ENCODE measurements at places on chromosomes 7 and 10. TPM values are rescaled to one million over a fixed set of nuclear protein-coding genes. Genes with fewer than 3 reads are reported as not detected.

Gene WEE2
- not detected for total RNA-seq

Gene TAS2R3
- 7.5 TPM for total RNA-seq

GRCh38 chr10:33009244-33010131, 51.5 kb upstream of the ITGB1 start:
- DNase-seq: no peak
- no peak overlapping the region for H3K27ac ChIP-seq
- no peaks in the 10 kb centered on the region for H3K36me3 ChIP-seq
- H3K4me1 ChIP-seq: peaks cover 48% of the 10 kb centered on the region
- no peak overlapping the region for H3K4me3 ChIP-seq

GRCh38 chr7:135159359-135160085, 11.0 kb downstream of the CYREN start:
- no peak overlapping the region for H3K4me3 ChIP-seq
- no peak for DNase-seq
- H3K27ac ChIP-seq: no peak overlapping the region
- H3K4me1 ChIP-seq: peaks cover 14% of the 10 kb centered on the region
- peaks cover 3% of the 10 kb centered on the region for H3K36me3 ChIP-seq
- H3K27me3 ChIP-seq: no peaks in the 10 kb centered on the region

DNA sequence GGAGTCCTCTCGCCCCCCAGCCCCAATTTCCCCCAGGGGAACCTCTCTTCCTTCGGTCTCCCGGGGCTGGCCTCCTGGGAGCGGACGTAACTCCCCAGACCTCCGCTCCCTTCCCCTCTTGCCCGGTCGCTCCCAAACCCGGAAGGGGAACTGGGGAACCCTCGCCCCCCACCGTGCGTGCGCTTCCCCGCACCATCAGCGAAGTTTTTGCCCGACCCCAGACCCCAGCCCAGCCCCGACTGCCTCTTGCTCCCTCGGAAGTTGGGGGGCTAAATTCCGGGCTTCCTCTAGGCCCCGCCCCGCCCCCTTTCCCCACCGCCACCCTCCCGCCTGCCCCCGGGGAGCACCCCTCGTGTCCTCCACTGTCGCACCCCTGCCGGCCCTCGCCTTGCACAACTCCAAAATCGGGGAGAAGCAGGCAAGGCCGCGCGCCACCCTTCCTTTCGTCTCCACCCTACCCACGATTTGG, 436 bp downstream of the GNB2 start:
- H3K27ac ChIP-seq: peak overlapping the region; percentile 93
- H3K4me1 ChIP-seq: peaks cover 35% of the 10 kb centered on the region
- no peak for DNase-seq
- H3K4me3 ChIP-seq: peak overlapping the region; percentile 87
- peaks cover 26% of the 10 kb centered on the region for H3K36me3 ChIP-seq

DNA sequence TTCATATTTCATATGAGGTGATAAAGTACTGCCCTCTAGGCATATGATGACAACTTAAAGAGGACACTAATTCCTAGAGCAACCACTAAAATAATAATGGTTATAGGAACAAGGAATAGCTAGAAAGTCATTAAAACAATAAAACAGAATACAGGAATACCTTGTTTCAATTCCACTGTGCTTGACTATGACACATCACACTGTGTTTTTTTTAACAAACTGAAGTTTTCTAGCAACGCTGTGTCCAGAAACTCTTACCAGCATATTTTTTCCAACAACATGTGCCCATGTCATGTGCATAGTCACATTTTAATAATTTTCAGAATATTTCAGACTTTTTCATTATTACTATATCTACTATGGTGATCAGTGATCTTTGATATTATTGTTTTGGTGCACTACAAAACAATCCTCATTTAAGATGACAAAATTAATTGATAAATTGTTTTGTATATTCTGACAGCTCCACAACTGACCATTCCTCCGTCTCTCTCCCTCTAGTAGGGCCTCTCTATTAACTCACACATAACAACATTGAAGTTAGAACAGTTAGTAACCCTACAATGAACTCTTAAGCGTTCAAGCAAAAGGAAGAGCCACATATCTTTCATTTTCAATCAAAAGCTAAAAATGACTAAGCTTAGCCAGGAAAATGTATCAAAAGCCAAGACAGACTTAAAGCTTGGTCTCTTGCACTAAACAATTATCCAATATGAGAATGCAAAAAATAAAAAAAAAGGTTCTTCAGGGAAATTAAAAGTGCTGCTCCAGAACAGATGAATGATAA, 85.8 kb downstream of the SNX13 start:
- no peak overlapping the region for H3K27ac ChIP-seq
- H3K4me1 ChIP-seq: no peaks in the 10 kb centered on the region
- no peak for DNase-seq
- no peak overlapping the region for H3K4me3 ChIP-seq
- H3K36me3 ChIP-seq: peaks cover 4% of the 10 kb centered on the region

GRCh38 chr7:117269417-117269816, 53.4 kb downstream of the WNT2 start:
- no peak overlapping the region for H3K27ac ChIP-seq
- H3K27me3 ChIP-seq: no peaks in the 10 kb centered on the region
- H3K4me3 ChIP-seq: no peak overlapping the region

GRCh38 chr7:41916450-41916927, 213.6 kb upstream of the INHBA start:
- no peaks in the 10 kb centered on the region for H3K36me3 ChIP-seq
- no peak overlapping the region for H3K4me3 ChIP-seq
- H3K4me1 ChIP-seq: no peaks in the 10 kb centered on the region
- peak; percentile 58 for DNase-seq

- no peaks in the 10 kb centered on the region for H3K36me3 ChIP-seq
- no peak overlapping the region for H3K4me3 ChIP-seq
- H3K27me3 ChIP-seq: no peaks in the 10 kb centered on the region
- DNase-seq: no peak
Observed at GRCh38 chr7:134571101-134571500, 22.2 kb downstream of the AKR1B15 start.

DNA sequence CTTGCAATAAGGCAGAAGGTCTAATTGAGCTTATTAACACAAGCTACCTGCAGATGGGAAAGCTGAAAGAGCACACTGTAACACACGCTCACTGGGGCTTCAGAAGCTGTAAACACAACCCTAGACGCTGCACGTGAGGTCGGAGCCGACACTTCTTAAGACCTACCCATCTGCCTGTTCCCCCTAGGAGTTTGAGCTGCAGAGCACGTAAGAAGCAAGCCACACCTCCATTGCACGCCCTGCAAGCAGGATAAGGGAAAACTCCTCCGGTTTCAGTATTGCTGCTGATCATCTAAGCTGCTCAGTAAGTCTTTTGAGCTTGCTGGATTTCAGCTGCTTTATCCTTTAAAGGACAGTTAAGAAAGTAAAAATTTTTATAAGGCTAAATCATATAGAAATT, 244.0 kb upstream of the ZWINT start:
- H3K27ac ChIP-seq: no peak overlapping the region
- no peak overlapping the region for H3K4me3 ChIP-seq
- no peak for DNase-seq
- no peaks in the 10 kb centered on the region for H3K4me1 ChIP-seq
- H3K36me3 ChIP-seq: no peaks in the 10 kb centered on the region

DNA sequence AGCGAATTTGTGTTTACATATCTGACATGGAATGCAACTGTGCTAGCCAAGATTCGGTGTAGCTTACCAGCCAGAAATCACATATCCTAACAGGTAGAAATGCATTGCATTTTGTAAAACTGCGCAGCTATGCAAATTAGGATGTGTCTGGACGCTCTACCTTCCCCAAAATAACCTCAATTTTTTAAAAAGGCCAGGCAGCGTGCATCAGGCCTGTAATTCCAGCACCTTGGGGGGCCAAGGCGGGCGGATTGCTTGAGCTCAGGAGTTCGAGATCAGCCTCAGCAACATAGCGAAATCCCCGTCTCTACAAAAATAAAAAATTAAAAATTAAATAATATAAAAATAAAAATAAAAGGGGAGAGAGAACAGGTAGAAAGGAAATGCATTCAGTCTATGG, 305.0 kb downstream of the TYW1 start:
- peak overlapping the region; percentile 89 for H3K4me3 ChIP-seq
- H3K27ac ChIP-seq: peak overlapping the region; percentile 93
- DNase-seq: no peak
- peaks cover 3% of the 10 kb centered on the region for H3K36me3 ChIP-seq

- no peak overlapping the region for H3K4me3 ChIP-seq
- peaks cover 11% of the 10 kb centered on the region for H3K4me1 ChIP-seq
- no peak for DNase-seq
Observed at GRCh38 chr10:126214021-126214420, 174.3 kb downstream of the ADAM12 start.

DNA sequence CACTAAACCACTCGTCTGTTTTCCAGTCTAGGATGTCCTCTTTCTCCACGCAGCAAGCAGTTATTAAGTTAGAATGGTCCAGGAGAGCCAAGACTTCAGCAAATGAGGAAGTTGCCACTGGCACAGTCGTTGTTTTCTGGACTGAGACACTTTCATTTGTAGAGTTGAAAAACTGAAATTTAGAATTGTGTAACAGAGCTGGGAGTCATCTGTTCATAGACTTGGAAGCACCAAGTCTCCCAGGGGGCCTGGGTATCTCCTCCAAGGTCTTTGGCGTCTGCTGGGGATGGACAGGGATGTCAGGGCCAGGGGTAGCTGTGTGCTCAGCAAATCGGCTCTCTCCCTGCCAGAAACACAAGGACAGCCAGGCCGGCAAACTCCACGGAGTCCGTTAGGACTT, 208.4 kb downstream of the FANK1 start:
- no peak overlapping the region for H3K27ac ChIP-seq
- no peaks in the 10 kb centered on the region for H3K36me3 ChIP-seq
- DNase-seq: no peak
- H3K4me1 ChIP-seq: no peaks in the 10 kb centered on the region
- no peak overlapping the region for H3K4me3 ChIP-seq

DNA sequence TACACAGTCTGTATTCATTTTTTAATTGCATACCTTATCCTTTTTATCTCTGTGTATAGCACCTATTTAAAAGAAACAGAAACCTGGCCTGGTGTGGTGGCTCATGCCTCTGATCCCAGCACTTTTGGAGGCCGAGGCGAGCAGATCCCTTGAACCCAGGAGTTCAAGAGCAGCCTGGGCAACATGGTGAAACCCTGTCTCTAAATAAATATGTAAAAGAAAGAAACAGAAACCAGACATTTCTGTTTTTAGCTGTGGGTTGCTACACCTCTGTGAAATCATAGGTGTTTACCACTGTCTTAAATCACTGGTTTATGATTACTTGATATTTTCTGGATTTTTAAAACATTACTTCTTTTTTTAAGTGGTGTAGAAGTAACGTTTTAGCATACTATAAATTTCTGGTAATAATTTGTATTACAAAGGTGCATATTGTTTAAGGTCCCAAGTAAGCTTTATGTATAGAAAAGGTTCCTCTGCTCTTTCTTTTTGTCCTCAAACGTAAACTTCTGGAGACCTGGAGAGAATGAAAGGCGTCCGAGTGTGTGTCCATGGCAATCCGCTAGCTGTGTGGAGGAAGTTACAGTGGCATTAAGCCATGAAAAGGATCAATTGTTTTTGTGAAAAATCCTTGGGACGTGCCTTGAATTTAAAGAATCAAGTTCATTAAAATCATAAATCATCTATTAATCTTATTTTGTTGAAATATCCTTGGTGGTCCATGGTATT, 41.1 kb downstream of the PTPRZ1 start:
- H3K4me1 ChIP-seq: no peaks in the 10 kb centered on the region
- no peak for DNase-seq
- no peak overlapping the region for H3K27ac ChIP-seq

Gene EPO
- not detected for total RNA-seq

DNA sequence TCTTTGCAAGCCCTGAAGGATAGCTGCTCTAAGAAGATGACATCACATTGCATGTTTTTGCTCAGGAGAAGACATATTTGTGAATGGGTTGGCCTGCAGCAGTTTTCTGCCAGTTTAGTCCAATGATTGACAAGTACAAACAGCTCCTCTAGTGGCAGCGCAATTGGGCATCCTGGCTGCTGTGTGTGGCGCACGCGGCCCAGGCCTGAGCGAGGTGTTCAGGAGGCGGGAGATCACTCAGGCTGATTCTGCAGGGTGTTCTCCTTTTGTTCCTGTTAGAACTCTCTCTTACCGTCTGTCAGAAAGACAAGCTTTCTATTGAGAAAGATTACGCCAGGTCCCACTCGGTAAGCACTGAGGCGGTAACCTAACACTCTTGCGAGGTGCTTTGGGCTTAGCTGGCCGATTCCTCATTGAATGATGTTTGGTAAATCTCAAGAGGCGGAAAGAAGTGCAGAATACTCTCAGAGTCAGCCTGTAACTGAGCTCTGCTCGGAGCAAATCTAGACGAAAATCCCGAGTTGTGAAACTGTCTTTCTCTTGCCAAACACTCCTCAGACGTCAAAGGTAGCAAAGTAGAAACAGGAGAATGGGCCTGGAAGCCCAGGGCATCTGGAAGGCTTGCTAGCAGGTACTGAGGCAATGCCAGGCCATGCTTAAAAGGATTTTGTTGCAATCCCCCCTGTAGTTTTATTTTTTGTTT, 219.2 kb upstream of the BMPER start:
- H3K27ac ChIP-seq: no peak overlapping the region
- no peaks in the 10 kb centered on the region for H3K36me3 ChIP-seq
- H3K27me3 ChIP-seq: no peaks in the 10 kb centered on the region
- DNase-seq: no peak

- no peak for DNase-seq
- H3K36me3 ChIP-seq: peaks cover 83% of the 10 kb centered on the region
- no peak overlapping the region for H3K4me3 ChIP-seq
Observed at GRCh38 chr7:43879477-43879876, 10.2 kb upstream of the MRPS24 start.

DNA sequence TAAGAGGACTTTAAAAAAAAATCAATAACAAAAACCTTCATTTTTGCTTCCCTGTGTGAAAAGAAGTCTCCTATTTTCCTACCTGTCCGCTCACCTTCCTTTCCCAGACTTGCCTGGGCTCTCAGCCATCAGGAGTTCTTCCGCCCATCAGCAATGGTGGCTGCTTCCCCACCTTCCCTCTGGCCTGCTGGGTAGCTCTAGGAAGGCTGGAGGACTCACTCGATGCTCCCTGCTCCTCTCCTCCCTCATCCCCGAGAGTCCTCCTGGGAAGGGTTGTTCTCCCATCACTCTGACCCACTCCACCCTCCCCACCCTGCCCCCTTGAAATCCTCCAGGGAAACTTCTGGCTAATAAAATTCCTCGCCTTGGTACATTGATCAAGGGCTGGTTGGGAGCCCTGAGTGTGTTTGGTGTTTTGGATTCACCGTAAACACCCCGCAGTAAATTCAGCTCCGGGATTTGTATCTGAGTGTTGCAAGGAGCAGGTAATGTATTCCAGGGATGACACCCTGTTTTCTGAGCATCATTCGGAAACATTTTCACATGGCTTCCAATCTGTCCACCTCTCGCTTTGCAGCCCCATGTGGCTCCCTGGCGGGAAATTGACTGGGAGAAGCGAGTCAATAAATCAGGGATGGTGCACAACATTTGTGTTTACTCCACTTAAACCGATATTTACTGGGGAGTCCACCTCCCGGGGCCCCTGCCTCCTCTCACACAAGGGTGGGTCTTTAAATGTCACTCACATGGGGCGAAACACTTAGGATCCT, 126.4 kb upstream of the SDK1 start:
- H3K27ac ChIP-seq: no peak overlapping the region
- H3K27me3 ChIP-seq: peaks cover 22% of the 10 kb centered on the region
- DNase-seq: no peak
- H3K36me3 ChIP-seq: no peaks in the 10 kb centered on the region
